ENCODE measurements at places on chromosomes 11 and 22. TPM values are rescaled to one million over a fixed set of nuclear protein-coding genes. Genes with fewer than 3 reads are reported as not detected.

FGF19 gene
- total RNA-seq, result 131 TPM

DLAT gene
- 37.2 TPM for total RNA-seq

GLYATL1B gene
- not detected for total RNA-seq

SLC22A9 gene
- 0.43 TPM for total RNA-seq

MMP3 gene
- total RNA-seq, result not detected

PNPLA3 gene
- 0.15 TPM for total RNA-seq

OR51E2 gene
- total RNA-seq, result not detected

OR8I2 gene
- not detected for total RNA-seq

LMO2 gene
- 0.05 TPM for total RNA-seq

AMOTL1 gene
- total RNA-seq, result not detected

NLRX1 gene
- 21.1 TPM for total RNA-seq

Measured in HT-29 (cell line).